Stimulated activated CD8-positive, alpha-beta memory T cell treated with anti-CD3 and anti-CD28 coated beads, Interleukin-4, amount 100 ng/mL, for 48 hours (primary cell): ENCODE measurements at places on chromosomes 4 and X.
A peak's percentile ranks its signal among the peaks of the same experiment; 100 is the strongest.

DNA sequence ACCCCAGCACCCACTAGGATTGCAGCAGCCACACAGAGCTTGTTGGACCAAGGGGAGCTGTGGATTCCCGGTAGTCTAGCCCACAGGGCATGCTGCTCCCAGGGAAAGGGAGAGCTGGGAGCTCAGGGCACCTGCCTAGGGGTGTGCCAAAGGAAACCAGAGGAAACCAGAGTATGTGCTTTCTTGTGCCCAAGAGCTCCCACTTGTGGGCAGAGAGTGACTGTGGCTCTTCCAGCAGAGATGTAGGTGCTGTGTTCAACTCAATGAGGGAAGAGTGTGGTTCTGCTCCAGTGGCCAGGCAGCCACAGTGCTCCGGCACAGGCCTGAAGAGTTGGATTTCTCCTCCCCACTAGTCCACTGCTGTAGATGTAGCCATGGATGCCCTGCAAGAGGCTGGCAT lies 1050.0 kb upstream of the INTU start:
- no peak for DNase-seq

- DNase-seq = no peak
Measured at GRCh38 chr4:8238515-8239053, 31.0 kb upstream of the HTRA3 start.

DNA sequence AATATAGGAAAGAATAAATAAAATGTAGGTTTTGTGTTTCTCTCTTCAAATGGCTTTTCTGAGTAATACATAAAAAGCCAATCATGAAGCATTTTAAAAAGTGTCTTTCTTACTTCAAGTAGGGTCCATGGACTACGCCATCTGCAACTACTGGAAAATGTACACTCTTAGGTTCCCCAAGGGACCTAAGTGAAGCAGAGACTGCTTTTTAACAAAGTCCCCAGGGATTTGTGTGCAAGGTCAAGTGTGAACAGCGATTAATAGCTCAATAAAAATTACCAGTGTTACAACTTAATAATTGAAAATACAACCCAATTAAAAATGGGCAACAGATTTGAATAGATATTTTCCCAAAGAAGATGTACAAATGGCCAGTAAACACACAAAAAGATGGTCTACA lies 84.9 kb downstream of the ARHGAP6 start:
- no peak for DNase-seq

DNA sequence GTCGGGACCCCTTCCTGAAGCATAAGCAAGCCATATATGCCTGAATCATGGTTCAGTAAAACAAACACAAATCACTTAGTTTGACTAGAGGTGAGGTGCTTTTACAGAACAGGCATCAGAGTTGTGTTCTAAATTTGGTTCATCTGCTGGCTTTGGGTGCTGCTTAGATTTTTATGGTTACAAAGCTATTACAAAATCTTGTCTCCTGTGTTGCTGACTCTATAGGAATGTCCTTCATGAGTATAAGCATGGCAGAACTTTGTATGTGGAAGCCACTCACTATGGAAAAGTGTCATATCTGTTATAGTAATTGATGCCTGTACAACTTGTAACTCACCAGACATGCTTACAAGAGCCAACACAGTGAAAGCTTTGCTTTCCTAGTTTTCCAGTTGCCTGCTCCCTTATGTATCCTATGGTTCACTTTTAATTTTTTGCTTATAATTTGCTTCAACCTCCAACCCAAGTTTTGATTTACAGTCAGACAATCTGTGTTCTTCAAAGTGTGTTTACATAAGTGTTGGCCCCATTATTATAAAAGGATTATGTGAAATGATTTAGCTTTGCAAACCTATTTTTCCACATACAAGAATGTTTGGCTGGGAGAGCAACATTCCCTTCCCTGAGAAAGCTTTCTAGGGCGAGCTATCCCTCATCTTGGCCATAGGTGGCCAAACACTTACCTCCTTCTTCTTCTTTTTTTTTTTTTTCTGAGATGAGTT lies 30.0 kb upstream of the CYP2U1 start:
- DNase-seq = no peak

- DNase-seq = peak; percentile 50
Measured at GRCh38 chr4:150402871-150403272, 179.1 kb upstream of the MAB21L2 start.

GRCh38 chr4:25513814-25514213 lies 136.8 kb downstream of the ANAPC4 start:
- DNase-seq = no peak

DNA sequence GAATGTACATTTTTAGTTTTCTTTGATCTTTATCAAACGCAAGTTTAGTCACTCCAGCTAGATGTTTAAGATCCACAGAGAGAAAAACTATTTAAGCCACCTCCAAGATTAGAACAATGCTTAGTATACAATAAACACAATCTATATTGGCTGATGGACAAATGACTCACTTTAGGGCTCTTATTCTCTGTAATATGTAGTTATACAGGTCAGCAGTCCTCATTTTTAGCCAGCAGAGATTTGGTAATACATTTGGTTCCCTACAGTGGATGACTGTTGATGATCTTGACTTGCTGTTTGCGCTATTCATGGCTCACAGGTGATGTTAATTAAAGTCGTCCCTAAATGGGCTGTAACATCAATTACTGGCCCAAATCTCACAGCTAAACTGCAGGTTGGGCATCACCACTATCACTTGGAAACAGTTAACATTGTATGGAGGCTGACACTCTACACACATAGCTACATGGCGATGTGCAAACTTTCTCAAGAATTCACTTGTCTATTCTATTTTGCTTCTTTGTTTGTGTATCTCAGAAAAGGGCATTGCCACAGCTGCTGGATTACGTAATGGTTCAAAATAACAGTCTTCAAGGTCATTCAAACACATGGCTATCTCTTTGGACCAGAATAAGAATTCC lies 11.8 kb upstream of the DTHD1 start:
- no peak for DNase-seq

DNA sequence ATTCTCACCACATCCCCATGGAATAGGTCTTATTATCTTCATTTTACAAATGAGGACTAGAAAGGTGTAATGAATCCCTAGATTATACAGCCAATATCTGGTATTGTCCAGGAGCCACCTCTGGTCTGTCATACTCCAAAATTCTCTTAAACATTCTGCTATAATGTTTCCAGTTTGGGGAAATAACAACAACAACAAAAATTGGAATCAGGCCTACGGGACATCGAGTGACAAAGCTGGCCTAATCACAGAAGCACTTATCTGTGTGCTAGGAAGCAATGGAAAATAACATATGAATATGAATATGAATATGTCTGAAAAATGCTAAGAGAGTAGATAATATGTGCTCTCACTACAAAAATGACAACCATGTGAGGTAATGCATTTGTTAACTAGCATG lies 264.1 kb downstream of the GASK1B start:
- DNase-seq = no peak

GRCh38 chrX:43448688-43449087 lies 207.4 kb upstream of the MAOA start:
- no peak for DNase-seq

DNA sequence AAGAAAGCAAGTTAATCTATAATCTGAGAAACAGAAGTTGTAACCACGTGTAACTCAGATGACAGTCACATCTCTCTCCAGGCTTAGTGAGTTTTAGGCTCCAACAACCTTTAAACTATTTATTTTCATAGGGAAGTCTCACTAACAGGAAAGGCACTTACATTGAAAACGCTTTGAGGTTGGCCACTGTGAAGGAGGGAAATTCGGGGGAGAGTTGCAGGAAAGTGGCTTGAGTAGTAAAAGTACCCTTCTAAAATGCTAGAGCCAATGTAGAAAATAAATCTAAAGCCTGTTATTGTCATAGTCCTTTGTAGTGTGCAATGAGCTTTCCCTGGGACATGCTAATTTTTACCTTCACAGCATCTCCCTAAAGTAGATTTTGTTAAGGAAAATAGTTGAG lies 995 bp upstream of the NFXL1 start:
- no peak for DNase-seq

- no peak for DNase-seq
Measured at GRCh38 chr4:120926358-120927025, 4.0 kb upstream of the PRDM5 start.

DNA sequence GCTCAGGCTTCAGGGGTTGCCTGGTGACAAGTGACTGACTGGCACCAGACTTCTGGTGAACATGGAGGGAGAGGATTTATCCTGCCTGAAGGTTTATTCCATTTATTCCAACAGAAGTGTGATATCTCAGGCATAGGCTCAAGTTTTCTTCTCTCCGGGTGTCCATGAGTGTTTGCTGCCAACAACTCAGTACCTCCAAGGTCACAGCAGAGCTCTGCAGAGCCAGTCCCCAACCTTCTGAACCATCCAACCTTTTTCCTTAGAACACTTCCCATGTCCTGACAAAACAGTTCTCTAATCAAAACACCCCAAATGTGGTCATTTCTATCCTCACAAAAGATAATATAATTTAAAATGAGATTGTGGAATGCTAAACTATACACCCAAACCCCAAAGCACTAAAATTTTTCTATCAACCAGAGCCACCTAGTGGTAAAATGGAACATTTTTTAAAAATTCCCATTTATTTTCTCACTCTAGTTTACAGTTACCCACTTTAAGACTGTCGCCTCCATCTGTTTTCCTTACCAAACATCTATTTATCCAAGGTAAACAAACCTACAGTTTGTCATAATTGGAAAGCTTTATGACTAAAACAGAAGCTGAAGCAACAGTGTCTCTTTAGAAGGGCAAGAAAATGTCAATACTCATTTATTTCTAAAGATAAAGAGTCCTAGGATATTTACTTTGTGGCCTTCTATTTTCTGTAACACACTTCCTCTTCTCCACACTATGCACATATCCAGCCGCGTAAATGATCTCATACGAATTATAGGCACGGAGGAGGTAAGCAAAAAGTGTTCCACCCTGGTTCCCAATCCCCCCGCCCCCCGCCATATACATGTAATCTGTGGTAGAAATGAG lies 39.5 kb downstream of the TMEM154 start:
- no peak for DNase-seq

DNA sequence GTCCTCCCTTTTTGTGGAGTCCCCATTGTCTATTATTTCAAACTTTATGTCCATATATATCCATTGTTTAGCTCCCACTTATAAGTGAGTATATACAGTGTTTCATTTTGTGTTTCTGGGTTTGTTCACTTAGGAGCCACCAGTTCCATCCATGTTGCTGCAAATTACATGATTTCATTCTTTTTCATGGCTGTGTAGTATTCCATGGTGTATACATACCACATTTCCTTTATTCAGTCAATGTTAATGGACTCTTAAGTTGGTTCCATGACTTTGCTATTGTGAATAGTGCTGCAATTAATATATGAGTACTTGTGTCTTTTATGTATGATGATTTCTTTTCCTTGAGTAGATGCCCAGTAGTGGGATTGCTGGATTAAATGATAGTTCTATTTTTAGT lies 329.1 kb downstream of the AR start:
- DNase-seq = no peak

GRCh38 chrX:1673337-1673736 lies 58.5 kb downstream of the ASMT start:
- DNase-seq = peak; percentile 70

DNA sequence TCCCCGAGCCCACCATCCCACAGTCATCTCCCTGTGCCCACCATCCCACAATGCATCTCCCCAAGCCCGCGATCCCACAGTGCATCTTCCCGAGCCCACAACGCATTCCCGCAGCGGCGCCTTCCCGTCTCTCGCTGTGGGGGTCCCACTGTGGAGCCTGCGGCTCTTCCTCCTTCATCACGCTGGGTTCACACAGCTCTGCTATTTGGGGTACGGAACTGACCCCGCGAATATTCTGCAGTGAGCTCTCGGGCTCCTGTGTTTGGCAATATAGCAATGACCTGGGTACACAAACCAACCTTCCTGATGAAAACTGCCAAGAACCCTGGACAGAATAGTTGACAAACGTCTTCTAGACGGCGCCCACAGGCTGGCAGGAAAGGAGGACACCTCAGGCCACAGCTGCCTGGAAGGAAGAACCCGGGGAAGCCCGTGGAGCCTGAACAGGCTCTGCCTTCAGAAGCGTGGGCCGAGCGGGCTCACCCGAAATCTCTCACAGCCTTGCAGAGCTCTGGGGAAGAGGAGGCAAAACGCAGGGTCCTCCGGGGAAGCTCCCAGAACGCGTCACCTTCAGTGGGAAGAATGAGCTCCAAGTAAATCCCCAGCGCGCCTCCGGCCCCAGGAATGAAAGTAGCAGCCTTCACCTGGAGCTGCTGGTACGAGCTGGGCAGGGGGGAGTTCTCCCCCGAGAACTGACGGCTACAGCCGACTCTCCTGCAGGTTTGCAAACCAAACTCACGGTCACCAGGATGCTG lies 22.9 kb downstream of the PPP2R3B start:
- no peak for DNase-seq

DNA sequence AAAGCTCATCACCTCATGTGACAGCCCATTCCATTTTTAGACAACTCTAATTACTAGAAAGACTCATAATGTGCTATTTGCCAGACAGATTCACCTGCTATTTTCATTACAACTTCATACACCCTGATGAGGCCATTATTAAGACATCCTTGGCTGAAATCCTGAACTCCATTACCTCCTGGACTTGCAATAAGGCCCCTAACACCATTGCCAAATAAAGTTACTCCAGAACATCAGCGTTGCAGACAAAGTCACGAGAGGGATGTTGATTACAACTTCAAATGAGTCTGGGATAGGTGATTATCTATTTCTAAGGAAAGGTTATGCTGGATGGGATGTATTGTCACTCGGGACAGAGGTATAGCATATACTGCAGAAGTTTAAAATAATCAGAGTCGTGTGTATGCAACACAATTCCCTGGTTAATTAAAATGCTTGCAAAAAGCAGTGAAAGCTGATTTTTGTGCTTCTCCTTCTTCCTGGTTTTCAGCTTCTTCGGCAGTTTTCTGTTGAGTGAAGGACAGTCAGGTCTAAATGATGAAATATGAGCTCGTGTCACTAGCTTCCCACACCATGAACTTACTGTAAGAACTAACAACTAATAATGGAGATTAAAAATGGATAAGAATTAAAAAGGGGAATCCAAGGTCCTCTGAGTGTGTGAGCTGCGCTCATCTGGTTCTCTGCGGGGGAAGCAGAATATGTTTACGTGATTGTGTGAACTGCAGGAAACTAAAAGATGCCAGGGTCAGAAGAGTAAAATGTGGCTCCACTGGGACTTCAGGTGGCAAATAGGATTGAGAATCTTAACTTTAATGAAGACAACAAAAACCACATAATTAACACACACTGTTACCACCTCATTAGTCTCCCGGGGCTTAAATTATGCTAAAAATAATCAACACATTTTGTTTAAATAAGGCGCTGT lies 17.6 kb upstream of the SOD3 start:
- DNase-seq = no peak

DNA sequence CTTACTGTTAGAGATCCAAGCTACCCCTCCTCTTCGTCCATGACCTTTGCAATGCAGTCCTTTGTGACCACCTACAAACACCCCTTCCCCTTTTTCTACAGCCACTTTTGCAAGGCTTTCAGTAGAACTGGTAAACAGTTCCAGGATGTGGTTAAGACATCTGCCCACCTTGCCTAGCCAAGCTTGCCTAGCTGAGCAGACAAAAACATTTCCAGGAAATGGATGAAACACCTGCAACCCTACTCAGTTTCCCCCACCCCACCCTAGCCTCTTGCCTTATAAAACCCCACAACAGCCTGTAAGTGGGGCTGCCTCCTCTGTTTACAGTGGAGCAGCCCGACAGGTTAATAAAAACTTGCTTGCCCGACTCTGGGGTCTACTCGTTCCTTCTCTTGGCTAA lies 133.8 kb downstream of the ZC4H2 start:
- DNase-seq = no peak
